ENCODE measurements at places on chromosomes 13 and 19.

GRCh38 chr13:49183672-49184325 is 36.3 kb upstream of the MLNR start:
- DNase-seq, result no peak

- DNase-seq, result no peak
These were observed 641 bp downstream of the SGTA start for GRCh38 chr19:2782329-2782935.

- no peak for DNase-seq
These were observed at the start of gene B3GNT3 for GRCh38 chr19:17794731-17795494. Gene B3GNT3 (plus strand): TSS chr19:17795138. CDS start chr19:17807808, 12,670 bp downstream.

GRCh38 chr19:55178781-55179599 is 1.1 kb downstream of the SYT5 start:
- DNase-seq, result peak; percentile 84

DNA sequence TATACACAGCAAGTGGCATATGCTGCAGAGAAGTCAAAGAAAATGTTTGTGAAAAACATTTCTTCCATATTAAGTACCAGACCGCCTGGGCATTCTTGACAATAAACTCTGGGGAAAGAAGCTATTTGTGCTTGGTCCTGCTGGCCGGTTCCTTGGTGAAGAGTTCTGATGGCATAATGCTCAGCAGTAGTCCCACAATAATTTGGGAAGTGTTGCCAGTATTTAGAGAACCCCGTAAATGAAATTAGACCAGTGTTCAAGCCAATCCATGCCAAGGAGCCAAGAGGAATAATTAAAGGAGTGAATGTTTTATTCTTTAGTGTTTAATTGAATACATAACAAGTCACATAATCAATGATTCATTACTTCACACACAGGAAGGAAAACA is 6.3 kb downstream of the KCTD12 start:
- DNase-seq, result no peak

GRCh38 chr13:104525467-104525866 is 1459.2 kb upstream of the SLC10A2 start:
- DNase-seq, result no peak

DNA sequence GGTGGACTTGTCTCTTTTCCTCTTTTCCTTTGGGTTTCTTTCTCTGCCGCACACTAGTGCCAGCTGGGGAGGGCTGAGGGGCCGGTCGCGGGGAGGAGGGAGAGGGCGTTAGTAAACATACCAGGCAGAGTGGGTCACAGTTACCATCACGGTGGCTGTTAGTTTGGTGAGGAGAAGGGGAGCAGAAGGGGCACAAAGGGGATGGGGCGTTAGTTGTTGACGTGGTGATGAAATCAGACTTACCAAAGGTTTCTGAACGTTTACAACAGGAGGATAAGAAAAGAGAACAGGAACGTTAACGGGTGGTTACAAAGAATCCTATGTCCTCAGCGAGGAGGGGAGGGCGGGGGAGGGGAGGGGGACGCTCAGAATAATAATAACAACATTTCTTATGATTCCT is 77.9 kb downstream of the PTPRS start:
- no peak for DNase-seq

DNA sequence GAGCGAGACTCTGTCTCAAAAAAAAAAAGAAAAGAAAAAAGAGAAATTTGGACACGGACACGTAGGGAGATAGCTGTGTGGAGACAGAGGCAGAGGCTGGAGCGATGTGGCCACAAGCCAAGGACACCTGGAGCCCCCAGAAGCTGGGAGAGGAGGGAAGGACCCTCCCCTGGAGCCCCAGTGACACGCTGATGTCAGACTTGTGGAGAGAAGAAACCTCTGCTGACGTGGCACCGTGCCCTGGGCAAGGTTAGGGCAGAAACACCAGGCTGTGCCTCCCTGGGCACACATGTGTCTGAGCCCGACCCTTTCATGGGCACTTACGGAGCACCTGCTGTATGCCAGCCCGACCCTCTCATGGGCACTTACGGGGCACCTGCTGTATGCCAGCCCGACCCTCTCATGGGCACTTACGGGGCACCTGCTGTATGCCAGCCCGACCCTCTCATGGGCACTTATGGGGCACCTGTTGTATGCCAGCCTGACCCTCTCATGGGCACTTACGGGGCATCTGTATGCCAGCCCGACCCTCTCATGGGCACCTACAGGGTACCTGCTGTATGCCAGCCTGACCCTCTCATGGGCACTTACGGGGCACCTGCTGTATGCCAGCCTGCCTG is 17.8 kb downstream of the ARID3A start:
- no peak for DNase-seq

DNA sequence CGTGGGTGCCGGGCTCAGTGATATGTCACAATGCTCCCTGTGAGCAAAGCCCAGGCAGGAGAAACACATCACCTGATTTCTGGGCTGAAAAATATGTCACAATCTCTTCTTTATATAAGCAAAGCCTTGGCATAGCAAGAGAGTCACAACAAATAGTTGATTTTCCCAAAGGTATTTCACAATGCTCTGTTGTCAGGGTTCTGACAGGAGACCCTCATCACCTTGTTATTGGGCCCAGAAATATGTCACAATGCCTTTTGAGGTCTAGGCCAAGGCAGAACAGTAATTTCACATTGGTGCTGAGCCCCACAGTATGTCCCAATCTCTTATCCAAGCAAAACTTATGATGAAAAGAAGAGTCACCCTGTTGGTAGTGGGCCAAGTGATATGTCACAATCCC is 125.7 kb downstream of the ZNF675 start:
- no peak for DNase-seq

GRCh38 chr13:68927387-68928026 is 1180.1 kb upstream of the ATXN8OS start:
- no peak for DNase-seq

- no peak for DNase-seq
These were observed 870.8 kb upstream of the SPRY2 start for GRCh38 chr13:81211713-81212112.

DNA sequence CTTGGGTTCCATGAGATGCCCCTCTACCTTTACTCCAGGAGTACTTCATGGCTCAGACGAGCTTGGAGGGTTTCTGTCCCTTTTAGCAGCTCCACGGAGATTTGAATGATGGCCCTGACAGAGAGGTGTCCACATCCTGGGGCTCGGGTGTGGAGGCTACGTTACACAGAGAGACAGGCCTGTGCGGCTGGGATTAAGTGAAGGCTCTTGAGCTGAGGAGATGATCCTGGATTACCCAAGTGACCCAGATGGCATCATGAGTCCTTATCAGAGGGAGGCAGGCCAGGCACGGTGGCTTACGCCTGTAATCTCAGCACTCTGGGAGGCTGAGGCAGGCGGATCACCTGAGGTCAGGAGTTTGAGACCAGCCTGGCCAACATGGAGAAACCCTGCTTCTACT is 12.4 kb downstream of the DPP9 start:
- no peak for DNase-seq

DNA sequence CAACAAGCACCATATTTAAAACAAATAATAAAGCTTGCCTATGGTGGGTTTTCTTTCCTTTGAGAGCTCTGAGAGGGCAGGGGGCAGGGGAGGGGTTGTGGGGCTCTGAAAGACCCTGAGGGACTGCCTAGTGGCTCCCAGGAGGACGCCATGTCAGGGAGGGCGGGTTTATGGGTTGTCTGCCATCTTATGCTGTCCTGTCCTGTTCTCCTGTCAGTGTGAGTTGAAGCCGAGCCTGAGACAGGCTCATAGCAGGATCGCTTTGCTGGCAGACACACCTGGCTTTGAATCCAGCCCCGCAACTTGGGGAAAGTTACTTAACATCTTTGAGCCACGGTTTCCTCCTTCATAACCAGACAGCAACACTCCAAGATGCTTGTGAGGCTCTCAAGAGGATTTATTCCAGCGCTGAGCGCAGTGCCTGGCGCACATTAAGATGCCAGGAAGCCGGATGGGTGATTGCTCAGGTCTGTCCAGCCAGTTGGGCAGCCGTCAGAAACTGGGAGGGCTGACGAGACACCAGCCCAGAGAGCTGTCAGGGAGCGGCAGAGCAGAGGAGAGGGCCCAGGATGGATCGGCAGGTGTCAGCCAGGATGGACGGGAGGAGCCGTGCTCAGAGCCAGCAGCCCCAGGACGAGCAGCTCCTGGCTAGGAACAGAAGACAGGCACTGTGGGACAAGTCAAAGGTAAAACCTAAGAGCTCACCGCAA is 36.8 kb upstream of the C1QTNF9 start:
- no peak for DNase-seq

DNA sequence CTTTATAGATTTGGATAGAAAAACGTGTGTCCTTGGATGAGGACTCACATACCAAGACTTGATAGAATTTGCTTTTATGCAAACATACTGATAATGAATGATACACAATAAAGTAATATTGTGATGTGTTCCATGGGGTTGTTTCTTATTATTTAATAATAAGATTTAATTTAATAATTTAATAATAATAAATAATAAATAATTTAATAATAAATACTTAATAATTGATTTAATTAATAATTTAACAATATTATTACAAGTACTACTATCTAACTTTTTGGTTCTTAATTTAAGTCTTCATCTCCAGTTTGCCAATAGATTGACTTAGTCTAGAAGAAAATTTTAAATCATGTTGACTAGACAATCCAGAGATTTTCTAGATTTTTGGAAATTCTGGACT is 909.2 kb upstream of the PCDH20 start:
- no peak for DNase-seq

DNA sequence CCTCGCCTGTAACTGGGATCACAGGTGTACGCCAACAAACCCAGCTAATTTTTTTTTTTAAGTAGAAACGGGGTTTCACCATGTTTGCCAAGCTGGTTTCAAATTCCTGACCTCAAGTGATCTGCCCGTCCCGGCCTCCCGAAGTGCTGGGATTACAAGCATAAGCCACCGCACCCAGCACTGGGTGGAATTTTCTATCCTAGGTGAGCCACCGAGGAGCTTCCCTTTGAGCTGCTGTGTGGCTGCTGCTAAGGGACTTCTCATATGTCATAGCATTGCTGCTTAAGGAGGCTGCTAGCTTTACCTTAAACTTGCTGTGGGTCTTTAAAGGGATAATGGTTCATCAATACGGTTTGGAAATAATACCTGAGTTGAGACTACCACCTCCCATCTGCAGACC is 2.9 kb upstream of the AMER2 start:
- no peak for DNase-seq

GRCh38 chr13:78192716-78193115 is 274.1 kb upstream of the EDNRB start:
- DNase-seq, result no peak

GRCh38 chr19:18773682-18774081 is 17.4 kb downstream of the COMP start:
- no peak for DNase-seq

DNA sequence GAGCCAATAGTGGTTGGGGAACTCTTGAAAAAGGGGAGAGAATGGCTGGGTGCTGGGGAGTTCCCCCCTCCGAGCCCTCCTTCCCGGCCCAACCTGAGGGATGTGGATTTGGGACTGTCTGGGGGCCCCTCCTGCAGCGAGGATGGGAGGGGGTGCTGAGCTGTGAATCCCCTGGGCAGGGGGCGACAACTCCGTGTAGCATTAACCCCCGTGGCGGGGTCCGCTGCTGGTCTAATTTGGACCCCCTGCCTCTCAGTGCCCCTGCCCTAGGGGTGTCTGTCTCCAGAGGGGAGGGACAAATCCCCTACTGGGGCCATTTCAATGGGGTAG is 9.7 kb downstream of the MIDN start:
- no peak for DNase-seq

DNA sequence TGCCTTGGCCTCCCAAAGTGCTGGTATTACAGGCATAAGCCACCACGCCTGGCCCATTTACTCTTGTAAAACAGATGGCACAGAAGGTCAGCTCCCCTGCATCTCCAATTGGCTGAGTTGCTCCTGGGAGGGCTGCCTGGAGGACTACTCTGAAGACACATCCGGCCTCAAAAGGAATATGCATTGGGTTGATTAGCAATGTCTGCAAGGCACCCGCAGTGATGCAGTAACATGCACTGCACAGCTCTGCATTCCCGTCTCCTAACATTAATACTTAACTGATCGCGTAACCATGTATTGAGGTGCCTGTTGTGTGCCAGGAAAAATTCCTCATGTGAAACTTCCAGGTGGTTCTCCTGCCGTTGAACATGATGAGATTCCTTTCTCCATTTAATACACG is 5.0 kb downstream of the ELAVL3 start:
- no peak for DNase-seq

DNA sequence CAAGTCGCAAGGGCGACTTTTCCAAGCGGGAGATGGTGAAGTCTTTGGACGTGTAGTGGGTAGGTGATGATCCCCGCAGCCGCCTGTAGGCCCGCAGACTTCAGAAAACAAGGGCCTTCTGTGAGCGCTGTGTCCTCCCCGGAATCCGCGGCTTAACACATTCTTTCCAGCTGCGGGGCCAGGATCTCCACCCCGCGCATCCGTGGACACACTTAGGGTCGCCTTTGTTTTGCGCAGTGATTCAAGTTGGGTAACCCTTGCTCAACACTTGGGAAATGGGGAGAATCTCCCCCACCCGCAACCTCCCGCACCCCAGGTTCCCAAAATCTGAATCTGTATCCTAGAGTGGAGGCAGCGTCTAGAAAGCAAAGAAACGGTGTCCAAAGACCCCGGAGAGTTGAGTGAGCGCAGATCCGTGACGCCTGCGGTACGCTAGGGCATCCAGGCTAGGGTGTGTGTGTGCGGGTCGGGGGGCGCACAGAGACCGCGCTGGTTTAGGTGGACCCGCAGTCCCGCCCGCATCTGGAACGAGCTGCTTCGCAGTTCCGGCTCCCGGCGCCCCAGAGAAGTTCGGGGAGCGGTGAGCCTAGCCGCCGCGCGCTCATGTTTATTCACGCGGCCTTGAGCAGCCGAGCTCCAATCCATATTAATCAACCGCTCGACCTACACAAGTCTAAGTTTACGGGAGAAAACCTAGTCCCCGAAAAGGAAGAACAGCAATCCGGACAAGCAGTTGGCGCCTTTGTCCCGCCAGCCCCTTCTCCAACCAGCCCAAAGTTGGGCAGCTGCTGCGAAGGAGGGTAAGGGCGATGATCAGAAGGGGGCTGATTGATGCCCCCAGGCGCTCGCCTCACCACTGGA is 9.9 kb downstream of the SOX21 start:
- DNase-seq, result no peak

DNA sequence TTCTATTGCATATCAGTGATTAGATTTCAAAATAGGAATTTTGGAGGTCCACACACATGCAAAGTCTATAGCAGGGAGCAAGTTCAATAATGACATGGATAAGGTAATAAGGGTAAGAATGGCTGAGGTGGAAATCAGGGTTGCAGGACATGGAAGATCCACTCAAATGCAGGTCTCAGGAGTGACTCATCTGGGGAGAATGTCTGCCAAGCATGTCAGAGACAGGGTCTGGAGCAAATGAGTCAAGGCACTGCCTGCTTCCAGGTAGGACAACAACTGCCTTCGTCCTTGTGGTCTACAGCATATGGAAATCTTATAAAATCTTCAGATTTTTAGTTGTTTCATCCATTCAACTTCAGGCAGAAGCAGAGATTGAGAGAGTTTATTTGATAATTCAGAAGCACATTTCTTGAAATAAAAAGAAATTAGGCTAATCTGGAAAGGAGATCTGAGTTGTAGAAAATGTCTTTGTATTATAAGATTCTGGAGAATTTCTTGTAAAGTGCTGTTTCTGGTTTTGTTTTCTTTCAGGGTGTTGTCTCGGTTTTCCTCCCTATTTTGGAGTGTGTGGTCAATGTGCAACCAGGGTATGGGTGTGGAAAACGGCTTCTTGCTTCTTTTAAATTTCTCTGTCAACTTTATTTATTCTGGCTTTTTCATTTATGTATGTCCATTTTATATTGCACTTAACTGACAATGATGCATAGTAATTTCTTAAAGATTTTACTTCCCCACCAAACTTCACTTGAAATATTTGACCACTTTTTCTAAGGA is 748.8 kb downstream of the LIG4 start:
- no peak for DNase-seq

Data from activated T-helper 9 cell treated with anti-CD3 and anti-CD28 coated beads, Interleukin-2, amount 50 U/mL, for 16 hours (primary cell).